ENCODE measurements at places on chromosomes 12 and 14. TPM values are rescaled to one million over a fixed set of nuclear protein-coding genes. Genes with fewer than 3 reads are reported as not detected.

GRCh38 chr12:91542067-91542466, 359.4 kb upstream of the DCN start:
- DNase-seq = no peak
- no peaks in the 10 kb centered on the region for H3K36me3 ChIP-seq
- H3K27me3 ChIP-seq = no peaks in the 10 kb centered on the region
- no peak overlapping the region for H3K4me3 ChIP-seq
- no peak overlapping the region for H3K27ac ChIP-seq

Gene P2RX2
- not detected for total RNA-seq

DNA sequence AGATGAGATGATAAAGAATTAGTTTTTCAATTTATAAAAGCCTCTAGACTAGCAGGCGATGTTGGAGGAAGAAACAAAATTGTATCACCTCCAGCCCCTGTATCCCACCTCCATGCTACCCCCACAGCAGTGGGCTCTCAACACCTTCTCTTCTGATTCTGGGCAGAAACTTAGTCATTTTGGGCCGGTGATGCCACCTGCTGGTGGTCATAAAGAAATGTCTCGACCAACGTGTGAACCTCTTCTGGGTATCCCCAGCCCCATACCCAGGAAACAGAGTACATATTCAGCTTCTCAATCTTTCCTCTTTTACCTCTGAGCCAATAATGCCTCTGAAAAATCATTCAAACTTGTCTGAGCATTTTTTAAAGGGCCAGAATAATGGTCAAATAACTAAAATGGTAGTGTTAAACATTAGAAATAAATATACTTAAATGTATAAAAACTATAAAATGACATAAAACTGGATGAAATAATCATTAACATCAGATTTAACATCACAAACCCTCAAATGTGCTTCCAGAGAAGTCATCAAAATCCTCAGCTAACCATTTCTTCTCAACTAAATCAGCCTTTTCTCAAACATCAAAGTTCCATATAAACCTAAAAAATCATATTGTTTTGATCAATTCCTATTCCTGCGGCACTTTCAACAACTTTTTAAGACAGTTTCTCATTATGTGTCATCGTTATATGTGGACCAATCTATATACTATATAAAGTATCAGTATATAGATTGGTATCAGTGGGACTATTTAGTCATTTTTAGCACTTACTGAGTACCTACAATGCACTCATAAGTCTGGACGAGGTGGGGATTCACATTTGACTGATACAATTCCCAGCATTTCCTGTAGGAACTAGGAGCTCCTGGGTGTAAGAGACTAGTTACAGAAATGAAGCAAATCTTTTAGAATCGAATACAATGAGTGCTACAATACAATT, 69.4 kb downstream of the ATXN2 start:
- peak; percentile 68 for DNase-seq
- H3K4me1 ChIP-seq = no peaks in the 10 kb centered on the region
- no peaks in the 10 kb centered on the region for H3K27me3 ChIP-seq
- H3K36me3 ChIP-seq = peaks cover 35% of the 10 kb centered on the region
- no peak overlapping the region for H3K4me3 ChIP-seq
- no peak overlapping the region for H3K27ac ChIP-seq

GRCh38 chr12:90951432-90952105, 3.4 kb downstream of the CCER1 start:
- DNase-seq = no peak
- H3K27ac ChIP-seq = no peak overlapping the region
- H3K36me3 ChIP-seq = no peaks in the 10 kb centered on the region

Gene TDRD9
- total RNA-seq = not detected
